Bone marrow (tissue), 2 donors: ENCODE measurements at places on chromosomes 2 and 18.

- no peak for DNase-seq
Observed at GRCh38 chr18:35436076-35436649, 59.0 kb upstream of the ZNF396 start.

- DNase-seq, result no peak
Observed at GRCh38 chr2:235770909-235771820, 277.3 kb downstream of the AGAP1 start.

DNA sequence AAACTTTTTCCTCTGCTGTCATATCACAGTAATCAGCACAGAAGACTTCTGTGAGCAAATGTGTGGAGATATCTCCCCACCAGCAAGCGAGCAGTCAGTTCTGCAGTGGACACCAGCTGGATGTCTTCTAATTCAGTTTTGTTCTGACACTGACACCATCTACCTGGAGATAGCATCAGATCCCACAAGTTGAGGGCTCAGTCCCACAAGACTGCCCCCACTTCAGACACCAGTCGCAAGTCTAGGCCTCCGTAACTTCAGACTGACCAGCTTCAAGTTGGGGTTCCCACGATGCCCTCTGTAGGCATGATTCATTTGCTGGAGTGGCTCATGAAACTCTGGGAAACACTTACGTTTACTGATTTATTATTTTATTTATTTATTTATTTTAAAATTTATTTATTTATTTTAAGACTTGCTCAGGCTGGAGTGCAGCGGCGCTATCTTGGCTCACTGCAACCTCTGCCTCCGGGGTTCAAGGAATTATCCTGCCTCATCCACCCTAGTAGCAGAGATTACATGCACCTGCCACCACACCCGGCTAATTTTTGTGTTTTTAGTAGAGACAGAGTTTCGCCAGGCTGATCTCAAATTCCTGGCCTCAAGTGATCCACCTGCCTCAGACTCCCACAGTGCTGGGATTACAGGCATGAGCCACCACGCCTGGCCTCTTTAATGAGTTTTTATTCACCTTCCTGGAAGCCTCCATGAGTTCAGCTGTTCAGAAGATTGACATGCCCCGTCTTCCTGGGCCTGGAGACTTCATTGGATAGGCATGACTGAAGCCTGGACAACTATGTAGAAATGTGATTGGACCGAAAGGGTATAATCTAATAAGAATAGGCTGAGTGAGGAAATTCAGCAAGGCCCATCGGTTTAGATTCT is 55.7 kb downstream of the PAPOLG start:
- DNase-seq, result no peak

GRCh38 chr2:106292627-106293026 is 98.5 kb upstream of the UXS1 start:
- DNase-seq, result no peak

- no peak for DNase-seq
Observed at GRCh38 chr2:145007093-145007959, 487.4 kb upstream of the ZEB2 start.

GRCh38 chr18:56869189-56869777 is 218.1 kb downstream of the WDR7 start:
- peak; percentile 33 for DNase-seq
